Fibroblast of lung (primary cell): ENCODE measurements at places on chromosomes 5 and 9. TPM values are rescaled to one million over a fixed set of nuclear protein-coding genes. Genes with fewer than 3 reads are reported as not detected.

DNA sequence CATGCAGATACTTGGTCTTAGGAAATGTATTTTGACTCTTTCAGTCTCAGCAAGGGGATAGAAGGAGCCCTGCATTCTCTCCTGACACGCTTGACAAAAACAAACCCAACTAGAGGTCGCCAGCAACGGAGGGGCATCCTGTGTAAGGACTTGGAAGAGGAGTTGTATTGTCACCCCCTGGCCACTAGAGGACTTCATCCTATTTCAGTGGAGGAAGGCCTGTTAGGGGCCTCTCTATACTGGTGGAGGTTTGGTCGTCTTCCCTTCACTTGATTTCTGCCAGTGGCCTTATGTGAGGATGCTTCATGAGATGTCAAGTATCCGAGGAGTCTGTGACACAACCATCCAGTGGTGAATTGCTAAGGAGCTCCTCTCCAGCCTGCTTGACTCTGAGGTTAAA is 122.8 kb upstream of the STC2 start:
- peak overlapping the region; percentile 46 for H3K27ac ChIP-seq
- H3K4me1 ChIP-seq: peaks cover 30% of the 10 kb centered on the region
- no peaks in the 10 kb centered on the region for H3K36me3 ChIP-seq
- H3K4me3 ChIP-seq: no peak overlapping the region
- no peaks in the 10 kb centered on the region for H3K27me3 ChIP-seq
- no peak for DNase-seq

ALDH1B1 gene
- total RNA-seq: 13.9 and 16.2 TPM in 2 replicates

TEX48 gene
- total RNA-seq: not detected in 2 replicates

DNA sequence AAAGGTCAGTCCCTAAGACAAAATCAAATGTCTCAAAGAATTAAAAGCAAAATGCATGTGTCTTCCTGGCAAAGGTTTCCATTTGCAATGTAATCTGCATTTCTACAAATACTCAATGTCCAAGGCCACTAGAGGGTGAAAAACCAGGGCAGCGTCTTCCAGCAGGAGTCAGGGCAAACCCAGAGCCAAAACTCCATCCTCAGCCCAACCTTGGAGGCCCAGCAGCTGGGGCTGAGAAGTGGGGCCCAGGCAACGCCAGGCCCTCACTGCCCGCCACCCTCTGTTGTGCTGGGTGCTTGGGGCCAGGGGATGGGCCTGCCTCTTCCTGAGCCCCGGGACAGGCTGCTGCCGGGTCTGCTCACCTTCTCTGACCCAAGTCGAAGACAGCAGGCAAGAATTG is 200.1 kb downstream of the PAX5 start:
- H3K27me3 ChIP-seq: peaks cover 2% of the 10 kb centered on the region
- DNase-seq: no peak
- H3K27ac ChIP-seq: no peak overlapping the region
- H3K36me3 ChIP-seq: no peaks in the 10 kb centered on the region
- no peaks in the 10 kb centered on the region for H3K4me1 ChIP-seq

GCNT1 gene
- total RNA-seq: 18.5 and 27.7 TPM in 2 replicates

DNA sequence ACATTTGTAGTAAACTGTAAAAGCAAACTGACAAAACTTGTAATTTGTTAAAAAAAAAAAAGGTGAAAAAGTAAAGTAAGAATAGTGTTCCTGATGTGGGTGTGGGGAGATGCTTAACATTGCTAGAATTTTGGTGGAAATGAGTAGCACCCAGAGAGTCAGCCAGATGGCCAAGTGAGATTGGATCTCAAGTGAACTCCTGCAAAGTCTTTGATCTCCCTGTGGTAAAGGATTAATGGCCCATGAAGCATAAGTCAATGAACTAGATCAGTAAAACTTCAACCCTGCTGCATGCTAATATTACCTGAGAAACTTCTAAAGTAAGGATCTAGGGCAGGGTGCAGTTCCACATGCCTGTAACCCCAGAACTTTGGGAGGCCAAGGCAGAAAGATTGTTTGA is 19.0 kb upstream of the FAM169A start:
- H3K4me3 ChIP-seq: no peak overlapping the region
- H3K27ac ChIP-seq: no peak overlapping the region
- H3K27me3 ChIP-seq: no peaks in the 10 kb centered on the region
- no peaks in the 10 kb centered on the region for H3K4me1 ChIP-seq

FBXW11 gene
- 96.3 and 113 TPM in 2 replicates for total RNA-seq

GRCh38 chr5:156927545-156927944 is 35.5 kb downstream of the TIMD4 start:
- H3K4me1 ChIP-seq: no peaks in the 10 kb centered on the region
- no peak overlapping the region for H3K4me3 ChIP-seq
- no peaks in the 10 kb centered on the region for H3K36me3 ChIP-seq
- DNase-seq: no peak
- H3K27ac ChIP-seq: no peak overlapping the region

DNA sequence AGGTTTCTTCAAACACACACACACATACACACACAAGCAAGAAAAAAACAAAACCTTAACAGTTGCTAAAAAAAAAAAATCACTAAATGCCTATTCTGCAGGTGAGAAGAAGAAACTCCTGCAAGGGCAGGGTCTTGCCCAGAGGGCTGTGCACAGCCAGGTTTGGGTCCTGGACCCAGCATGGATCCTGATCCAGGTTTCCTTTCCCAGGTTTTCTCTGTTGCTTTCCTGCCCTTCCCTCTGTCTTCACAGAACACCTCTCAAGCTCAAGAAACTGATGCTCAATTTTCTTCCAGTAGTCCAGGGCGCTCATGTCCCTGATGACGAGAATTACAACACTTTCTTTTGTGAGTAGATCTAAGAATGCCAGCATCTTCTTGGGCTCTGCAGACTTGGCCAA is 136.6 kb downstream of the PAX5 start:
- peaks cover 18% of the 10 kb centered on the region for H3K27me3 ChIP-seq
- H3K36me3 ChIP-seq: no peaks in the 10 kb centered on the region
- no peak overlapping the region for H3K4me3 ChIP-seq
- DNase-seq: no peak
- H3K27ac ChIP-seq: no peak overlapping the region
- H3K4me1 ChIP-seq: no peaks in the 10 kb centered on the region
